ENCODE measurements at places on chromosomes 12 and 14.

DNA sequence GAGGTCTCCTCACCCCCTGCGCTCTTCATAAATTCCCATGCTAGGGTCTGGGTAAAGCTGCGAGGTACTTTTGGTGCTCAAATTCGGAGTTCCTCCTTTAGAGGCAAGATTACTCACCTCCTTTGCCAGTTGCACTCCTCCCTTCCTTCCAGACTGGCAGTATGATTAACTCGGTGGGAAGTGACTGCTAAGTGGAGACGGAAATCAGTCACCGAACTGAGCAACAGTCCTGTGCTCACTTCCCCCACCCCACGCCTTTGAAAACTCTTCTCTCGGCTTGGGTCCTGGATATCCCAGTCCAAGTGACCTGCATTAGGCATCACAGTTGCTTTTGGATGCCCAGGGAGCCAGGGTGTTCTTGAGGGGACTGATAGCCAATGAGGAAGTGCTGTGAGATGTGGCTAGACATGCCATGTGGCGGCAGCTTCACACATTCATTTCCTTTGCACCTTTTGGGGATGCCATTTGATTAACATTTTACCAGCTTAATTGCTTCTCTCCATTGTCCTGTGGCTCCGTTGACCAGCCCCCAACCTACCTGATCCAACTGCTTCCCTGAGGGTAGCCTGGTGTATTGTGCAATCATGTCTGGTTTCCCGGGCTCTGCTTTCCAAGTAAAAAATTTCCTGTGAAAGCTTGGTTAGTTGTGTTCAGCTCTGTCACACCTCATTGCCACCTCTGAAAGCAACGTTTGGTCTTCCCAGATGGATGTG, 840 bp downstream of the PNP start:
- no peak for DNase-seq

DNA sequence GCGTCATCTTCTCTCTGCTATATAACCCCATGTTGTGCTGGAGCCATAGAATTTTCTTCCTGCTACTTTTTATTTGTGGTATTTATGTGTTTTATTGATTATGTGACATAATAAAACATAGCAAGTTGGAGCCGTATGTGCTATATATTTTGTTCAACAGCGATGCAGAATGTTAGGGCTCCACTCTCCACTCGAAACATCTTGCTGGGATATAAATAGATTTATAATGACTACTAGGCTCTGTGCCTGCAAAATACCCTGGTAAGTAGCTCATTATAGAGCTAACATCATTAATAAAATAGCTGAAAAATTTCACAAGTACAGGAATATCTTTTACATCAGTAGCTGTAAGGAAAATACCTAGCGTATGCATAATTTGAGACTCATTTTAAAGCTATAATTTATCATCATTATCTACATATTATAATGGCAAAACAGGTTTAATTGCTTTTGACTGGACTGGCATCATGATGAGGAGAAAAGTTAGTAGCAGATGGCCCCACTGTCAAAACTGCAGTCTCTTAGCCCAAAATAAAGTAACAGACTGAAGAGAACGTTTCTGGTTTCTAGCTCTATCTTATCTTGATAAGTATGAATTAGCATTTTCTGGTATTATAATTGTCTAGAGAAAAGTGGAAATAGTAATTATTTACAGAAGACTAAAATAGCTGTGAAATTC, 263.0 kb downstream of the NEDD1 start:
- no peak for DNase-seq

GRCh38 chr14:36223558-36223957, 47.0 kb upstream of the PTCSC3 start:
- DNase-seq: no peak

DNA sequence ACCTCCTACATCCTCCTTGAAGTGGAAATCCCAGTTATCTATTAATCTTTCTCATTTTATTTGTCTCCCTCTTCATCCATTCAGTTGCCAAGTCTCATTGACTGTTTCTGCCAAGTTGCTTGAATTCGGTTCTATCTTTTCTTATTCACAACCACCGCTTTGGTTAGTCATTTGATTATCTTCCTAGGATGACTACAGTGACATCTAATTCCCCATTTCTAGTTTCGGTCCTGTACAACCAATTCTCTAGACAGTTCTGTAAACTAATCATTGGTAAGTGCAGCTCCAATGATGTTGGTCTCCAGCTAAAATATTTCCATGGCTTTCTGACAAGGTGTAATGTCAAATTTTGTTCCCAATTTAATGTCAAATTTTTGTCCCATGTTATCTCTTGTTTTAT, 220.1 kb downstream of the ADAMTS20 start:
- no peak for DNase-seq

GRCh38 chr14:88005050-88005481, at the start of gene GPR65:
GPR65 (plus strand) TSS chr14:88005135; CDS start chr14:88010848, 5,713 bp downstream.
- DNase-seq: no peak

DNA sequence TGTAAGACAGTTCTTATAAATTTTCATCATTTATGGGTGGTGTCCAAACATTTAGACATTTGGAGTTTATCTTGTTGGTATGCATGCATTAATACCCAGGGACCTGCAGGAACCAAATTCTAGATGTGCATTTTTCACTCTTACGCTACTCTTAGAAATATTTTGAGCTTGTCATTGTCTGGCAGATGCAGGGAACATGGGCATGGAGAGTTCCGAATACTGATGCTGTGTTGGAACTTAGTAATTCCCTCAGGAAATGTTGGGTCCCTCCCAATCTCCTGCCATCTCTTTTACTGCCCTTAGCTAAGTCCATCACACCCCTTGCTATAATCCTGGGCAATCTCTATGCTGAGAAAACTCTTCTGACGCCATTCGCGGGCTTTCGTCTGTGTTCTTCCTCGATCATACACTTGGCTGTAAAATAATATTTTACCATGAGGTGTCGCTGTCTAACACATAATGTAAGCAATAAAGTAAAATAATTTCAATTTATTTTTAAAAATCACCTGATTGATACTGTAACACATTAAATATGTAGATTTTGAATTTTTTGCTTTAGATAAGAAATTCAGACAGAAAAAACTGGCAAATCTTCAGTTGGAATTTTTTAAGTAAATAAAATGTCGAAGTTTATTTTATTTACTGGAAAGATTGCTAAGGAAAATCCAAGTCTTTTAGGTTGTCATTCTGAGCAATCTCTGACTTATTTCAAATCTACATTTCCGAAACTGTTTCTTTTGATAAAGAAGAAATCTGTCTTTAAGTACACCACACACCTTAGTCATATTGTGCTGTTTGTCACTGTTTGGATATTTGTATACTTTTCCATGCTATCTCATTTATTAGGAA, 304.1 kb upstream of the SSTR1 start:
- DNase-seq: no peak

DNA sequence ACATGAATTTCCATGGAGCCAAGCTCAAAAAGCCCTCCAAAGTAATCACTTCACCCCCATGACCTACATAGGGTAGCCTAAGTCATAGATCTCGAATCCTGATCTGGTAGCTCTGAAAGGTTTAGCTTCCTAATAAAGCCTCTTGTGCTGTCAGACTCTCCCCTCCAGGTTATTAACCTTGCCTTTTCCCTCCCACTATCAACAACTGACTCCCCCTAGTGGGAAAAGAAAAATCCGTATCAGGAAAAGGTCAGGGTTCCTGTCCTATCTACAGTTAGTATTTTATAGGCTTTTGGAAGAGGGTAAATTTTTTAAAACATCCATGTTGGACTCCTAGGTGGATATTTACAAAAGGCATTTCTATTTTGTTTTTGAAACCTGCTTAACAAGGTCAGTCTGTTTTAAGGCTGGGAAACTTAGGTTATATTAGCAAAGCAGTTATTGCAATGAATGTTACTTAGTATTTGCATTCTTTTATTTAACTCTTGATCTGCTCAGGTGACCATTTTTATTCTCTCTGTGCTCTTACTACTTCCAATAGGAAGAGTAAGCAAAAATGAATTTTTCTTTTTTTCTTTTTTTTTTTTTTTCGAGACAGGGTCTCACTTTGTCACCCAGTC, 8.0 kb downstream of the YY1 start:
- no peak for DNase-seq

DNA sequence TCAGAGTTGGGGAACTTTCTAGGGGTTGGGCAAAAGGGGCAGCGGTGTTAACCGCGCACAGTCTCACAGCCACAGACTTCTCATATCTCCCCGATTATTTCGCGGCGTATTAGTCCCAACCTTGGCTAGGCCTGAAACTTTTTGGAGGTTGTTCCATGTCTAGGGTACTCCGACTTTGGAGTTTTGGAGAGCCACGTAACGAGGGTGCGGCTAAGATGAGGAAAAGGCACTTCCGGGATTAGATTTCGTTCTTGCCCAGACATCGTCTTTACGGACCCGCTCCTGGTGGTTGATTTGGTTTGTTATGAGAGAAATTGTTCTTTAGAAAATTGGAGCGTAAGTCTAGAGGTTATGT, 513 bp downstream of the CCNK start:
- no peak for DNase-seq

DNA sequence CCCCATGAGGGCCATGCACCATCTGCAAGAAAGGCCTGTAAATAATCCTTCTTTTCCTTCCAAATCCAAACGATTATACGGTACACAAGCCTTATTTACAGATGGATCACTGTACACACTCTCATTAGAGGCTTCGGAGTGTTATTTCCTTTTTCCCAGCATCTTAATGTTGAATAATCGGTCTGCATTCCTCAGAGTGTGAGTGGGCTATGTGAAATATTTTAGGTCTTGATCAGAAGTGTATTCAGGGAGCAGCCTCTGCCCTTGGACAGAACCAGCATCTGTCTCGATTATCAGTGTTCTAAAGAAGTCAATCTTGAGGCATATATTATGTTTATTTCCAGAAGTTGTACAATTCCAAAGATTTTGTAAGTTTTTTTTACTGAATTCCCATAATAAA, 340.6 kb downstream of the SEC23A start:
- no peak for DNase-seq

- no peak for DNase-seq
Measured at GRCh38 chr12:116934908-116935705, 24.4 kb downstream of the FBXW8 start.

Measured in stimulated activated CD8-positive, alpha-beta memory T cell treated with anti-CD3 and anti-CD28 coated beads, Interleukin-15, amount 100 ng/mL, for 1 hour (primary cell).